Gastrocnemius medialis (tissue), 4 donors: ENCODE measurements at places on chromosomes 12 and 14.

- DNase-seq, result no peak
These were observed 85.3 kb downstream of the RFLNA start for GRCh38 chr12:124379938-124380754.

GRCh38 chr14:95434121-95434520, 82.3 kb downstream of the SYNE3 start:
- DNase-seq, result no peak

- DNase-seq, result no peak
These were observed 36.4 kb upstream of the MBIP start for GRCh38 chr14:36356862-36357261.

GRCh38 chr12:76777765-76778216, 13.9 kb downstream of the ZDHHC17 start:
- no peak for DNase-seq

- DNase-seq, result no peak
These were observed 5.0 kb upstream of the DUSP6 start for GRCh38 chr12:89357297-89357730.

GRCh38 chr12:53034459-53034858, 15.4 kb upstream of the TNS2 start:
- no peak for DNase-seq
